ENCODE measurements at places on chromosomes 6 and 20.

GRCh38 chr20:46018112-46018511 lies 9.4 kb downstream of the MMP9 start:
- no peak for DNase-seq

DNA sequence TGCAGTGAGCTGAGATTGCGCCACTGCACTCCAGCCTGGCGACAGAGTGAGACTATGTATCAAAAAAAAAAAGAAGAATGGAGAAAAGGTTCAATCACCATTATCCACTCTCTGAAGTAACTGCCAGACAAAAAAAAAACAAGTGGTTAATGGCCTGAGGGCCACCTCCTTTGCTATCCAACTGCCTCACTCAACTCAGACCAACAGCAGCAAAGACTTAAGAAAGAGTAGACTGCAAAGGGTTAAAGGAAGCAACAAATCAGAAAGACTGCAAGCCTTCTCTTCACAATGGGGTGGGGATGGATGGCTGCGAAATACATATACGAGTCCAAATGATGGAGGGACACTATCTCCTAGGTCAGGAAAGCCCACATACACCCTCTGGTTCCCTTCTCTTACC lies 3.2 kb downstream of the NFS1 start:
- no peak for DNase-seq

- no peak for DNase-seq
These were observed 343.2 kb downstream of the FRK start for GRCh38 chr6:115717472-115717871.

DNA sequence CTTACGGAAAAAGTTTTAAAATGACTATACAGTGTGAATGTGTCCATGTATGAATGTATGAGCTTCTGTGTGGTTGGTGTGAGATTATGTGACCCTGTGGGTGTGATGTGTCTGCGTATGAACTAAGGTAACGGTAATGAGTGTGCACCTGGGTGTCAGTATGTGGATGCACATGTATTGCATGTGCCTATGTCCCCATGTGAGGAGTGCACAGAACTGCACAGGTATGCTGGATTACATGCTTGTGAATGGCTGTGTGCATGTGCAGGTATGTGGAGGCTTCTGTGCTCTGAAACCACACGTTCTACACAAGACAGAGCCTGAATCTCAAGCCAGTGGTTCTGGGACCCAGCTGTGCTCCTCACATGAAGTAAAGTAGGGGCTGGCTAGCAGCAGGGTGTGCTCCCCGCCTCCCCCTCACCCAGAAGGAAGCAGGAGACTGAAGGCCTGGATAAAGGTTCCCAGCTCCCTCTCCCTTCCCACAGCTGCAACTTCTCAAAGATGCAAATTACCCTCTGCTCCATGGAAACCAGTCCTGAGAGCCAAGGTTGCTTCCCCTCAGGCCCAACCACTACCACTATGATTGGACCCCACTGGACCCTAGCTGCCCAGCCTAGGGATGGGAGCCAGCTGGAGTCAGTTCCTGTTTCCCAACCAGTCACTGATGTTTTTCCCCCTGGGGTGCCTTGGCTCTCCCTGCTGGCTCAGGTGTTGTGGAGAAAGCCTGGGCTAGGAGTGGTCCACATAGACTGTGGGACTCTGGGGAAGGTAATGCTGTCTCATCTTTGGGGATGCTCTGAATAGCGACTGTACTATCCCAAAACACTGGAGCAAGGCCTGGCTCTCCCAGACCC lies 24.8 kb upstream of the SPDEF start:
- DNase-seq, result no peak

GRCh38 chr6:68876792-68877493 lies 241.9 kb downstream of the ADGRB3 start:
- DNase-seq, result no peak

- no peak for DNase-seq
These were observed 31.5 kb upstream of the RIPOR2 start for GRCh38 chr6:24967211-24967610.

GRCh38 chr6:141203902-141204575 lies 928.7 kb upstream of the GJE1 start:
- DNase-seq, result no peak

DNA sequence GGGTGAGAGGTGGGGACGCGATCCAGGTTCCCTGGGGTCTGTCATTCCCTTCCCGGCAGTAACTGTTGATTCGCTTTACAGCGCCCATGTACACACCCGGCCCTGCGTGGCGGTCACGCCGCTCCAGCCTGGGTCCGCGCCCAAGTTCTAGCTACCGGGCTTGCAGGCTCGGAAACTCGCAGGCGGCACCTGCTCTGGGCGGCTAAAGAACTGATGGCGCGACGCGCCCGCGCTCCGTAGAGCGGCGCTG lies 1.4 kb upstream of the POU3F2 start:
- no peak for DNase-seq

DNA sequence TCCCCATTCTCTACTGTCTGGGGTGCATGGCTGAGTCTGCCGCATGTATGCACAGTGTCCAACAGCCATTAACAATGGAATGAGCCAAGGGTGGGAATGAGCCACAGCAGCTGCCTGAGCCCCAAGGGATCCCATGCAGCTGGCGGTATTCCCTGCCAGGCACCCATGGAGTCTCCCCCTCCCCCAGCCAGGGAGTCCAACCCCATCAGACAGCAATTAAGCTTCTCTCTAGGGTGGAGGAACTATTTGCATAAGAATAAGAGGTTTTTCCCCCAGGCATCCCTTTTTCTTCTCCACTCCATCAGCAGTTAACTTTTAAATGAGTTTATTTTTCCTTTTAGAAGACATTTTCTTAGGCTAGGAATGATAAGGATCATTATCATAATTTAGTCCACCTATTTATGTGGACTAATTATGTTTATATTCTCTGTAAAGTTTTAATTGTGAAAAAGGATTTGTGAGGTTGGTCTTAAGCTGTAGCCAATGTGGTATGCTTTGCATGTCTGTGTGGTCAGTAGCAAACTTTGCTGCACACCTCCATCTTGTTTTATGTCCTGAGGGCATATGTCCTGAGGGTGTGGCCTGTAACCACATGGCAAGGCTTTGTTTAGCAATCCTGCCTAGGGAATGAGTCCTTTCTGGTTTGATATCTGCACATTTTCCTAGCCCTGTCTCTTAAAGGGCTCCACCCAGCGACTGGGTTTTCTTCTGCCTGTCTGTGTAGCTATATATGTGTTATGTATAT lies 158.9 kb upstream of the OLIG3 start:
- DNase-seq, result no peak

DNA sequence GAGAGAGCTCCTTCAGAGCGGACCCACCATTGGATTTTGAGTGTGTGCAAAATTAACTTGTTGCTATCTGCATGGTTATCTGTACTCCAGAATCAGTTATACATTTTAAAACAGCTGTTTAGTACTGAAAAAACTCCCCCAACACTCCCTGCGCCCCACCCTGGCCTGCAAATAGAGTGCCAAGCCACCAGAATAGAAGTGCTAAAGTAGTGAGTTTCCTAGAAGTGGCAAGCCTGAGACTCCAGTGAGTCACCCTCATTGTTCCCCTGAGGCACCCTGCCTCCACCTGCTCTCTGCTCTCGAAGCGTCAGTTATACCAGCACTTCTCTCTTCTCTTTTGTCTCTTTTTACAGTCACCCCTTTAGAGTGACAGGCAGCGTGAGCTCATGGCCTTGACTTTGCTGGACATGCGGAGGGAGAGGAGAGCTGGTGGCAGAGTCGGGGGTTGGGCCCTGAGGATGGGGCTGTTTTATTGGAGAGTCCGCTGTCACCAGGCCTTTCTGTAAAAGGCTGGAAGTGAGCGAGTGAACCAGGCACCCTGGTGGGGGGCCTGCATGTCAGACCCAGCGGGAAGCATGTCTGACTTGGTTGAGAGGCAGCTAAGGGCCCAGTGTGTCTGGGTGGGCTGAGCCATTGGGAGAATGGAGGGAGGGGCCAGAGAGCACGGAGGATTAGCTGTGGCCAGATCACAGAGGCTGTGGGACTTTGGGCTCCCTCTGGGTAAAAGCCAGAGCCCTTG lies 10.4 kb downstream of the IGF2R start:
- no peak for DNase-seq

GRCh38 chr6:141077355-141078333 lies 1055.1 kb upstream of the GJE1 start:
- no peak for DNase-seq

- no peak for DNase-seq
These were observed 101.0 kb downstream of the LCA5 start for GRCh38 chr6:79436241-79436640.

- DNase-seq, result no peak
These were observed 104.8 kb downstream of the ELOVL4 start for GRCh38 chr6:79842376-79843040.

- DNase-seq, result no peak
These were observed 61.6 kb upstream of the RNF146 start for GRCh38 chr6:127205036-127205435.

- DNase-seq, result no peak
These were observed 172.3 kb downstream of the PTPRT start for GRCh38 chr20:43017241-43018030.

- DNase-seq, result no peak
These were observed 73.5 kb downstream of the SOX4 start for GRCh38 chr6:21666853-21667681.

GRCh38 chr6:2616811-2617210 lies 133.9 kb downstream of the MYLK4 start:
- DNase-seq, result no peak

GRCh38 chr20:46992640-46993035 lies 98.0 kb downstream of the EYA2 start:
- no peak for DNase-seq

GRCh38 chr6:52507557-52508260 lies 69.2 kb downstream of the TRAM2 start:
- no peak for DNase-seq

- no peak for DNase-seq
These were observed 696.5 kb upstream of the CITED2 start for GRCh38 chr6:140070846-140071473.

GRCh38 chr20:13216533-13216932 lies 4.5 kb upstream of the ISM1 start:
- DNase-seq, result no peak

GRCh38 chr6:104414723-104415122 lies 445.0 kb downstream of the HACE1 start:
- DNase-seq, result no peak

DNA sequence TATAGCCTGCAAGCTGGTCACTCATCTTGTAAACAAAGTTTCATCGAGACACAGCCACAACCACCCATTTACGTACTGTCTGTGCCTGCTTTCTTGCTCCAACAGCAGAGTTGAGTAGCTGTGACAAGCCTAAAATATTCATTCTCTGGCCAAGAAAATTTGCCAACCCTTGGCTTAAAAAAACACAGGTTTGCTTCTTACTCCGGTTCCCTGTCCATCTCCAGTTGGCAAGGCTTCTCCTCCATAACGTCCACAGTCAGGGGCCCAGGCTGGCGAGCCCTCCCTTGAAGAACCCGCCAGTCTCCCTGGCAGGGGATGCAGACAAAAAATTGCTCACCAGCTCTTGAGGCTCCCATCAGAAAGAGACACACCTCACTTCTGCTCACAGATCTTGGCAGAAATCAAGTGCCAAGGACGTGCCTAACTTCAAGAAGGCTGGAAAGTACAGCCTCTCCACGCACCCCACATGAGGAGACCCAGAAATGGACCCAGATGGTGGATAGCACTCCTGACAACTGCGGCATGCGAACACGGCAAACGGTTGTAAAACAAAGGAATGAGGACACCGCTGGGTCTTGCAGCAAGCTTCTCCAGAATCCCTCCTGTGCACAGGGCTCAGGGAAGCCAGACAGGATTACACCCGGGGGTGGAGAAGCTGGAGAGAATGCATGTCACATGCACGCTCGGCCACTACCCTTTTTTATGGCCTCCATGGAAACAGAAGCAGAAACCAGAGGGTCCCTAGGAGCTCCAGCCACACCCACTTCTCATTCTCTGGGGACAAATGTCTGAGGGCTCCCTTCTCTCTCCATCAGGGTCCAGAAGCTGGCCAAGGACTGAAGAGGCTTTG lies 59.8 kb upstream of the SIRPA start:
- DNase-seq, result no peak

GRCh38 chr20:33864324-33864963 lies 53.3 kb downstream of the CHMP4B start:
- DNase-seq, result no peak

DNA sequence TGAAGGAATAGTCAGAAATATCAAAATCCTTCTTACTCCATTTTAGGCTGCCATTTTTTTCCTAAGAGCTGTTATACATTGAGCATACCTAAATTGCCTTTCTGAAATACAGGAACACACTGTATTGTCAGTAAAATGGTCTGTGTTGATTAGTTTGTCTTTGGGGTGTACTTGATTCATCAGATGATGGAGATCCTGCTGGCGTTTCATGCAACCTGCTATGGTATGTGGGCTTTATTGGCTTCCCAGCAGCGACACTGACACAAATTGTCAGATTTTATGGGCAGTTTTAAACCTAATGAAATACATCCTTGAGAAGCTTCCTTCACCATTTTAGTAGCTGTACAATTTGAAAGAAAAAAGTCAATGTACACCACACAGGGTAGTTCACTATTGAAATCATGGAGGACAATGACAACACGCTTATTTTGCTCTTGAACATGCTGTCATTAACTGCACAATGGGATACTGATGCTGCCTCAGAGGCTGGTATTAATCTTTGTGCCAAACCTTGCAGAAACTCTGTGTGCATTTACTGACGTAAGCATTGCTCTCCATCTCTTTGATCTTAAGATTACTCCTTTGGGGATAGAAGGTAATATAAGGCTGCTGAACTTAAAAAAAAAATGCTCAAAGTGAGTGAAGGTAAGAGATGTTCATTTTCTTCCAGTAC lies 124.9 kb downstream of the LAMA2 start:
- no peak for DNase-seq

DNA sequence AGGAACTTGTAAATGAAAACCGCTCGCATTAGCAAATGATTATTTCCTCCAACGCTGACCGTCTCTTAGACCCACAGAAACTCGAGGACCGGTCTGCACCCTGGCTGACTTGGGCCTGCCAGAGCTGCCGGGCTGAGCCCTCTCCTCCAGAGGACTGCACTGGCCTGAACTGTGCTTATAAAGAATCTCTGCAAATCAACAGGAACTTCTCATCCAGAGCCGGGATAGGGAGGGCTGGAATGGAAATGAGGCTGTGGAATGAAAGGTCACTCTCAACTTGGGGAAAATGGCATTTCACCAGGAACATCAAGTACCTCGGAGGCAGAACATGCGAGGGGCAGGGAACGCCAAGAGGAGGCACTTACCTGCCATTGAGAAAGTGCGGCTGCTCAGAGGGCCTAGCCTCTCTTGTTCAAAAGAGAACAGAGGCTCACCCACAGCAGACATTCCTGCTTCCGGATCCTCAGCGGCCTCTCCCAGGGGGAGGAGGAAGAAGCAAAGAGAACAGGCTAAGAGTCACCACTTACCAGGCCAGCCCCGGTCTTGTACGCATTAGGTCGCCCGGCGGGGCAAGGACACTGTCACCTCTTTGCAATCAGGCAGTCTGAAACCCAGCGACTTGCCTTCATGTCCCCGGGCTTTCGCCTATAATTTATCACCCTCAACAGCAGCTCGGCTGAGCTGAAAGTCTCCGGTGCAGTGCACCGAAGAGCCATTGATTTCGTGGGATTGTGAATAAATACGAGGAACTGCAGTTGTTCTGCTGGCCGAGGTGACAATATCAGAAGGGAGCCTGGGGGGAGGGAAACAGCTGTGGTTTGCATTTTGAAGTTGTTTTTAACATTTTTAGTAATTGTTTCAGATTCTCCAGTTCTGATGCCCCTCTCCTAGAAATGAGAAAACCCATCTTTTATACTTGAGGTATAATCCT lies 37.6 kb downstream of the ZMYND8 start:
- peak; percentile 2 for DNase-seq

GRCh38 chr6:149854532-149854931 lies 9.6 kb downstream of the LRP11 start:
- DNase-seq, result no peak

- no peak for DNase-seq
These were observed 12.6 kb downstream of the VPS52 start for GRCh38 chr6:33259032-33259431.

GRCh38 chr6:27748661-27749060 lies 163.5 kb downstream of the OR2B2 start:
- no peak for DNase-seq

All from stimulated activated naive CD4-positive, alpha-beta T cell (primary cell).